ENCODE measurements at places on chromosomes 16 and 17.

DNA sequence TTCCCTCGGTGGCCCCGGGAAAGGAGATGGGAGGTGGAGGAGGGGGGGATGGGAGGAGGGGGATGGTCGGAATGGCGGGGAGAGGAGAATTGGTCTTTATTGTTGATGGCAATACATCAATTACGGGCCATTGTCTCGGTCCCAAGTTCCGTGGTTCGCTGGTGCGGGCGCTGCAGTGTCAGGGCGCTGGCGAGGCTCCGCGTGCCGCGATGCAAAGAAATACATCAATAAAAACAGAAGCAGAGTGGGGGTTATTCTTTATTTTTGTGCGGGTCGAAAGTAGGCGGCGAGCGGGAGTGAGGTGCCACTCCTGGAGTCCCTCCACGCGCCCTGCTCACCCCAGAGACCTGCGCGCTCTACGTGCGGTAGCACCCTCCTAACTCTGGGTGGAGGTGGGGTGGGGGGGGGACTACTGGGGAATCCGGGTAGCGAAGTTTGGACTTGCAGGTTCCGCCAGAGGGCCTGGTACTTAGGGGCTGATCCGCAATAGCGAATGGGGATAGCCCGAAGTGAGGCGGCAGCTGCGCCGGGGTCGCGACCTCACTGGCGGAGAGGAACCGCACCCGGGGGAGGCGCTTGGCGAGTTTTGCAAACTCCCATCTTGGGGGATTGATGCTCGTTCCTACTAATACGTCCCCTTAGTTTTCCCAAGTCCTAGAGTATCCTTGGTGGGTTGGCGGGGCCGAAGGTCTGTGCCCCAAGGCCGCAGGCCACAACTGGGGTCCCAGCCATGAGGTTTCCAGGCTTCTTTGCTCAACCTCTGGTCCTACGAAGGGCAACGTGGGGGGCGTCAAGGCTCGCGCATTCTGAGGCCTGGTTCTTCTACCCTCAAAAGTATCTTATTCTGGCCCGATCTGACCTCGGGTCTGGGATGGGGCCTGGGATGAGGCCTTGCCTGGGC lies 3.5 kb upstream of the SALL1 start:
- no peak for DNase-seq

DNA sequence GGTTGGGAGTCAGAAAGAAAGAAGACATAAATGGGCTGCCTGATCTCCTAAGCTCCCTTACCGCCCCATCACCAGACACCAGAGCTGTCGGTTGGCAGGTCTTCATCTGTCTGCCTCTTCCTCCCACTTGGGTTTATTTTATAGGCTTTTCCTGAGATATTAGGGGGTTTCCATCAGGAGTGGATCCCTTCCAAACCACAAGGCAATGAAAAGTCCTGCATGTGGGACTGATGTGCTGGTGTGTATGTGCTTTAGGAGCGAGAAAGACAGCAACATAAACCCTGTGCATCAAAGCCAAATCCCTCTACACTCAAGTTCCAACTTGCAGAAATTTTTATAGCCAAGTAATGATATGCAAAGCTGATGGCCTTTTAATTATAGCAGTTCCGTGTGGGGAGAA lies 389.5 kb downstream of the SLC39A11 start:
- no peak for DNase-seq

DNA sequence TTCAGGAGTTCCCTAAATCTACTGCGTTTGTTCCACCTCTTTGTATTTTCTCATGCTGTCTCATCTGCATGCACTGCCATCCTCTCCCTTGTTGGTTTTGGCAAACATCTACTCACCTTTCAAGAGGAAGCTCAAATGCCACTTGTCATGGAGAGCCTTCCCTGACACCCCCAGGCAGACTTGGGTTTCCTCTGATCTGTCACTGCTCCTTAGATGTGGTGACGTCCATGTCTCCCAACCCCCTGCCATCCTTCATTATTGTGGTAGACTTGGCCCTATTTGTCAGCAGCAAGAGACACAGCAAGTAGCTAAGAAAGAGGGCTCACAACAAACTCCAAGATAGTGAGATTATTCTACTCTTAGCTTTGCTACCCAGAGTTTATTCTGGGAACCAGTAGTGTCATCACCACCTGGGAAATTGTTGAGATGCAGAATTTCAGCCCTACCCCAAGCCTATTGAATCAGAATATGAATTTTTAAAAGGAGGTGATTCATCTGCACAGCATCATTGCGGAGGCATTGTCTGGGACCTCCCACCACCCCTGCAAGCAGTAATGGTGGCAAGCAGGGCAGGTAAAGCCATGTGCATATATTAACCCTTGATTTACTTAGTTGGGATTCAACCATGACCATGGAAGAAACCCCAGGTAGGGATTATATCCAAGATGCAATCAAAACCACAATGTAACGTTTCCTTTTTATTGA lies 248.9 kb downstream of the SHISA9 start:
- DNase-seq = no peak

GRCh38 chr17:77308861-77309726 lies 168.3 kb downstream of the SEC14L1 start:
- DNase-seq = no peak

DNA sequence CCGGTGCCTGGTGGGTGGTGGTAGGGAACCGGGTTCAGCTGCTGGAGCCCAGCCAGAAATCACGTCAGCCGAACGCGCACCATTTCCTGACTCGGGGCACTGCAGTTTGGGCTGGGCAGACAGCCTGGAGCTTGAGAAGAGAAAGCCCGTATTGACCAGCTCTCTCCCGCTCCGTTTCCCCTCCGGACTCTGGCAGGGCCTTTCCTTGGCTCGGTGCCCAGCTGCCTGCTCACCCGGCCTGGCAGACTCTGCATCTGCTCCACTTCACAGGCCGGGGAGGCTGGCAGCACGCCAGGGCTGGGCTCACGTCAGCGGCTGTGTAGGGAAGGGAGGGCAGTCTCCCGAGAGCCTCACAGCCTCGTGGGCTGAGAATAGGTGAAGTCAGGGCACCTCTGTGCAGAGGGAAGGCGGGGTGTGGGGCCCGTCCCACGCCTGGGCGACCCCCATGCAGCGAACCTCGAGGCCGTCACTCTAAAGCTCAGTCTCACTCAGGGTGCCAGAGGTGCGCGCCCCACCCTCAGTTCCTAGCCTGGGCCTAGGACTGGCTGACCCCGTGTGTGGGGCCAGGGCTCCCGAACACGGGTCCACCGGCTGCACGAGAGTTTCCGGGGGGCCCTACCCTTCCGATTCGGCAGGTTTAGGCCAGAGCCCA lies 59.1 kb downstream of the OR1D5 start:
- DNase-seq = peak; percentile 87

DNA sequence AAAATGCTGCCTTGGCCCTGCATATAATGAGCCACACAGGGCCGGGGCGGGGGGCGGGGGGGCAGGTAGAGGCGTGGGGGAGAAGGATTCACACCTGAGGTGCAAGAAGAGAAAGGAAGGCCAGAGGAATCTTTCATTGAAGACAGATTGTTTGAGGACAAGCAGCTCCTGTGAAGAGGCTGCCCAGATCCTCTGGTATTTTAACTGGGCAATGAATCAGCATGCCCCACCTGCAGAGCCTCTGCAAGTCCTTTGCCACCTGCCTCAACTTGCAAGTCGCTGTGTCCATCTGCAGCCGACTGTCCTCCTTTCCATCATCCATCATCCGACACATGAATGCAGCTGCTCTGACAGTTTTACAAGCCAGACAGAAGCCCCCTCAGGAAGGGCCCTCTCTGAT lies 1.2 kb upstream of the SOST start:
- DNase-seq = no peak

DNA sequence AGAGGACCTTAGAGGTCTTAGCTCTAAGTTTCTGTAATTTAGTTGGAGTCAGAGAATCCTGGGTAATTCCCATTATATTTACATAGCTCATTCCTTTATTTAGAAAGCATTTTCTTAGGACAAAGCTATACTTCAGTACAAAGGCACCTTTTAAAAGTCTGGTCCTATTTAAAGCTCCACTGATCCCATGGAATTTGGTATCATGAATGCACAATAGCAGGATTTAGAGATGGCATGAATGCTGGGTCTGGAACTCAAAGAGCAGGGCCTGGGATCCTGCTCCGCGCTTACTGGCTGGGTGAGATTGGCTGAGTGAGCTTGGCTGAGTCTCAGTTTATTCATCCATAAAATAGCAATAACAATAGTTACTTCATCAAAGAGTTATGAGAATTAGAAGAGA lies 4.8 kb downstream of the KRT23 start:
- no peak for DNase-seq

DNA sequence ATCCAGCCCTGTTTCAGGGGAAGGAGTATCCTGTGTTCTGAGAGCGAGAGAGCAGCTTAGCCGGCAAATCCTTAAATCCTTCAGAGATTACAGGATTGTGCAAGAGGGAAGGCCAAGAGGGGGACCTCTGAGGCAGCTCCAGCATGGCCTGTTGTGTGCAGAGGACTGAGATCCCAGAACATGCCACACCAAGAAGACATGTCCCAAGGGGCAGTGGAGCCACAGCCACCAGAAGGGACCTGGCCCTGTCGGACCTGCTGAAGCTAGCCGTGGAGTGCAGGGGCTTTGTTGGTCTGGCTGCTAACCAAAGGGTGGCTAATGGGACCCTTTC lies 1.6 kb upstream of the MRC2 start:
- no peak for DNase-seq

- no peak for DNase-seq
These were observed 7.7 kb downstream of the PRKAR1A start for GRCh38 chr17:68519911-68520310.

DNA sequence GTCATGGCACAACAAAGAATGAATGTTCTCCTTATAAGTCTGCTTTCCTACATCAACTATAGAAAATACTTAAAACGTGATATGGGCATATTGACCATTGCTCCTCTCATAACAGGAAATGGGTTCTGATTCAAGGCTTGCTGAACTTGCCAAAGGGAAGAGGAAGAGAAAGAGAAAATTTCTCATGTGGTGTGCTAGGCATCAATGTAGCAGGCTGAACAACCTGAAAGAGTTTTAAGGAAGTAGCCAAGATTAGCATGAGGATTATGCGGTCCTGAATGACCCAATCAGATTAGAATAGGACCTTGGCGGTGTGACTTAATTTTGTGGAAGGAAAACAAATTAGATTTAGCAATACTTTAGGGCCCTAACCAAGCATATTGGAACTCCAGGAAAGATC lies 617.7 kb upstream of the CDH11 start:
- no peak for DNase-seq

DNA sequence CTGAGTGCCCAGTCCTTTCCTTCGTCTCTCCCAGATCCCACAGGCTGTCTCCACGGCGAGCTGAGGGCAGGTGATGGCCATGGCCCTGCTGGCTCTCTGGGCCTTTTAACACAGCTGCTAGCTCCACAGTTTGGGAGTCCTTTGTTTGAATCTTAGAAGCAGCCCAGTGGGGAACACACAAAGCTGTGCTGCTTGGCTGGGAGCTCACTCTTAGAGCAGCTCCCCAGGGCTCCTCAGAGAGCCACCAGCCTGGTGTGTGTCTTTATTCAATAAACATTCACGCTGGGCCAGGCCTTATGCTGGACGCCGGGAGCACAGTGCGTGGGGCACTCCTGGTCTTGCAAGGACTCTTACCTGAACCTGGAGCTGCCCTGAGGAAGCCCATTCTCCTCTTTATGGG lies 29.7 kb downstream of the WNT3 start:
- no peak for DNase-seq

DNA sequence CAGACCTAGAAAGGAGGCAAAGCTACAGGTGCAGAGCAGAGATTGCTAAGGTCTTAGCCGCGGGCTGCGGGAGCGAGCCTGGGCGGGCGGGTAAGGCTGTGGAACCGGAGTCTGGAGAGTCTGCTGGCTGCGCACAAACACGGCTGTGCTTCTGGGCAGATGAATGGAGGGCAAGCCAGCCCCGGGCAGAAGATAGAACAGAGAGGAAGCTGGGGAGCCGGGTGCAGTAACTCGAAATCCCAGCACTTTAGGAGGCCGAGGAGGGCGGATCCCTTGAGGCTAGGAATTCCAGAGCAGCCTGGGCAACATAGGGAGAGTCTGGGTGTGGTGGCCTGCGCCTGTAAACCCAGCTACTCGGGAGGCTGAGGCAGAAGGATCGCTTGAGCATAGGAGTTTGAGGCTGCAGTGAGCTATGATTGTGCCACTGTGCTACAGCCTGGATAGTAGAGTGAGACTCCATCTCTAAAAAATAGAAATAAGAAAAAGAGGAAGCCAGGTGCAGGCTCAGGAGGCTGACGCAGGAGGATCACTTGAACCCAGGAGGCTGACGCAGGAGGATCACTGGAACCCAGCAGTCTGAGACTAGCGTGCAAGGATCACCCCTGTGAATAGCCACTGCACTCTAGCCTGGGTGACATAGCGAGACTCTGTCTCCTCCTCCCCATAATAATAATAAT lies 56.3 kb downstream of the PITPNC1 start:
- DNase-seq = no peak

DNA sequence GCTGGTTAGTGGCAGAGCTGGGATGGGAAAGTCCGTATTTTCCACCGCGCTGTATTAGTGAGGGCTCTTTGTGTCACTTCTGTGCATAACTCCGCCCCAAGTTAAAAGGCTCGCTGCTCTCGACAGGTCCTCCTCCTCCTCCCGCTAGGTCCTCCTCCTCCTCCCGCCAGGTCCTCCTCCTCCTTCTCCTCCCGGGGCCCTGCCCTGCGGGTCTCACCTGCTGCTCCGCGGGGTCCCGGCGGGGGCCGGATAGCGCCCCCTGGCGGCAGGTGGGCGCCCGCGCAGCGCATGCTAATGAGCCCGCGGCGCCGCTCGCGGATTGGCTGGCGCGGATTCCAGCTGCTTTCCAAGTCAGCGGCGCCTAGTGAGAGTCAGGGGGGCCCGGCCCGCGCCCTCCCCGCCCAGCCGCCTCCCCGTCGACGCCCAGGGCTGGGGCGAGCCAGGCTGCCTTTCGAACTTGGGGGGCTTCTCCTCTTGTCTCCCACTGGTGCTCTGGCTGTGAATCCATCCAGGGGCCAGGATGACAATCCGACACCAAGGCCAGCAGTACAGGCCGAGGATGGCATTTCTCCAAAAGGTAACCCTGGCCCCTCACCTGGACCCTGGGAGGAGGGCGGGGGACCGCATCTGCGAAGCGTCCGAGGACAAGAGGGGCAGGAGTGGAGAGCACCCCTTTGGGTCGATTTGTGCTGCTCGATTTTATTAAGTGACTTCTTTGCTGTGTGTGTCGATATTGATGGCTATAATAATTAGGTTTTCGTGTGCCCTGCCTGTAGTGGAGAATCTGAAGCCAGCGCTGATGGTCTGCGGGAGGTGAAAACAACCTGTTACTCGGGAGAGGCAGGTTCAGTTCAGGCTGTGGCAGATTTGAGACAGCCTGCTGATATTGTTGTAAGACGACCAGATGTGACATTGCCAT lies at the start of gene RGS9:
Gene RGS9, plus strand, starts transcription at position 350 of the 919 bp plus-strand sequence. Its CDS starts 171 bp downstream, at position 521.
- peak; percentile 45 for DNase-seq

DNA sequence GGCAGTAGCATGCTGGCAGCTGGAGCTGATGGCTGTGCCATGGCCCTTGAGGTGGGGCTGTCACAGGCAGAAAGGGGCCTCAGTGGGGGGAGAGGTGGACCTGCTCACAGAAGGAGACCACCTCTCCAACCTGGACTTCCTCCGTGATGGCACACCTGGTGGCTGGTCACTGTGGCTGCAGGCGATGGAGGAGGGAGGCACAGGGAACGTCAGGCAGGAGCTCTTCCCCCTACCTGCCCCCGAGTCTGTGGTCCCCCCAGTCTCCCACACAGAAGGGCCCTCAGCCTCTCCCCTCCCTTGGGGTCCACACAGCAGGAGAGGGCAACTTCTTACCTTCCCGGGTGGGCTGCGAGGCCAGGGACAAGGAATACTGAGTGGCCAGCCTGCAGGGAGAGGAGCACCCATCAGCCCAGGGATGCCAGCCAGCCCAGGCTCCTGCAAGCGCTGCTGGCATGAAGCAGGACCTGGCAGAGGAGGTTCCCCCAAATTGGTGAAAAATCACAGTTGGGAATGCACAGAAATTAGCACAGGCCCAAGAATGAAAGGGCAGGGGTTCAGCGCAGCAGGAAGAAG lies 96.5 kb downstream of the GOSR1 start:
- DNase-seq = no peak

- no peak for DNase-seq
These were observed 53.6 kb upstream of the ZC3H18 start for GRCh38 chr16:88516601-88517061.

Data from NCI-H187 (cell line).